CD4-positive, CD25-positive, alpha-beta regulatory T cell (primary cell): ENCODE measurements at places on chromosomes 1 and 21. TPM values are rescaled to one million over a fixed set of nuclear protein-coding genes. Genes with fewer than 3 reads are reported as not detected.

The LENEP gene
- not detected for total RNA-seq

The REN gene
- total RNA-seq: not detected

The HTR6 gene
- total RNA-seq: not detected

The PRKACB gene
- total RNA-seq: 74.0 TPM

The CPT2 gene
- total RNA-seq: 11.6 TPM

The KLF17 gene
- not detected for total RNA-seq

The PCP4L1 gene
- total RNA-seq: not detected

The FAM167B gene
- total RNA-seq: 0.44 TPM

The HHIPL2 gene
- not detected for total RNA-seq

The MEX3A gene
- not detected for total RNA-seq

The SLC6A9 gene
- total RNA-seq: 0.20 TPM

The MCOLN2 gene
- 6.4 TPM for total RNA-seq

The LAD1 gene
- not detected for total RNA-seq

The AJAP1 gene
- 0.37 TPM for total RNA-seq

The PPP2R5A gene
- 64.6 TPM for total RNA-seq

The BTBD8 gene
- 1.9 TPM for total RNA-seq

The LCE2A gene
- total RNA-seq: not detected

The RGS5 gene
- total RNA-seq: 2.5 TPM

The FCRL1 gene
- 2.9 TPM for total RNA-seq

The FAM163A gene
- not detected for total RNA-seq

The PDZK1 gene
- total RNA-seq: not detected

The CACNA1S gene
- not detected for total RNA-seq

The F5 gene
- total RNA-seq: 80.6 TPM

The PLPP3 gene
- not detected for total RNA-seq

The IL20 gene
- total RNA-seq: not detected

The F13B gene
- total RNA-seq: not detected

The FGR gene
- total RNA-seq: 0.15 TPM

The IL19 gene
- not detected for total RNA-seq
